ENCODE measurements at places on chromosomes 1 and 21.

- no peak for DNase-seq
Observed at GRCh38 chr1:112806090-112806642, 91.0 kb upstream of the PPM1J start.

DNA sequence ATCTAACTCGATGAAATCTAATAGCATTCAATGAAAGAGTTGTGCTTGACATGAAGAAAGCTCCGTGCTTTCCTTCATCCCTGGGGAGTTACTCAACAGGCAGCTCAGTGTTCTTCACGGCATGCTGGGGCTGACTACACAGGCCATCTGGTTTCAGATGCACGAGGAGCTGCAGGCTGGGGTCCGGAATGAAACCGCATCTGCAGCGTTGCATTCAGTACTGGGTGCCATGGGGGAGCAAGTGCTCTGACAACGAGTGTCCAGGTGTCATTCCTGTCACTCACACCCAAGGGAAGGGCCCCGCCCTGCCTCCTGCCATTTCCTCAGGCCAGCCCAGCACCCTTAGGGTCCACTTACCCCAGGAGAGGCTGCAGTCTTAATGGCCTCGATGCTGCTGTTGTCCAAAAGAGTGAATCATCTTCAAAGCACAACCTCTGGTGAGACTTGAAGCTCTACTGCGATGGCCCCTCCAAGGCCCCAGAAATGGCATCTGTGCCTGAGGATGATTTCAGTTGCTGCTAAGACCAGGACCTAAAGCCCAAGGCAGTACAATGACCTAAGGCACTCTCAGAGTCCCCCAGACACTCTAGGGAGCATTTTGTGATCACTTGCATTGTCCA is 61.4 kb downstream of the STUM start:
- DNase-seq = no peak

- DNase-seq = no peak
Observed at GRCh38 chr1:3713840-3714239, 38.4 kb upstream of the CCDC27 start.

DNA sequence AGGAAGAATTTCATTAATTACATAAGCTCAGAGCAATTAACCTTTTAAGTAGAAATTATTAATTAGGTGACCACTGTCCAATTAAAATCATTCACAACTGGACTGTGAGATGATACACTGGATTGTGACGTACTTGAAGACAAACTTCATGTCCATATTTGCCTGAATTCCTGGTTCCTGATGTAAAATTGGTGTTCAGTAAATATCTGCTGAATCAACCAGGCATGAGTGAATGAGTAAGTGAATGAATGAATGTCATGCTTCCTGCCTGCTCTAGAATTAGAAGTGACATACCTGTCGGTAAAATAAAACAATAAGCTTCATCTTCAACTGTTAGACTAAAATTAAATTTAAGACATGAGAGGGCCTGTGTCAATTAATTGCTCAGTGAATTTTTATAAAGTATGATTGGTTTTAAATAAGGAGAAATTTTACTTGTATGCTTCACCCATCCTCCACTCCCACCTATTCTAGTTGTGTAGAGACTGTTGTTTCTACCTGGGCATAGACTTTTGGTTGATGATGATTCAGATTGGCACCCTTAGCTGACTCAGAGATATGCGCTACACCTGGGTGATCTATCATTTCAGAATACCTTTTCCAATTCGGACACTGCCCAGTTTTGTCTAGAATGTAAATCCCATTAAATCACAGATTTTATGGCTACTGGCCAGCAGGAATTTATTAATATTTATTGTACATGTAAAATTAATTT is 56.9 kb upstream of the PTGS2 start:
- DNase-seq = no peak

DNA sequence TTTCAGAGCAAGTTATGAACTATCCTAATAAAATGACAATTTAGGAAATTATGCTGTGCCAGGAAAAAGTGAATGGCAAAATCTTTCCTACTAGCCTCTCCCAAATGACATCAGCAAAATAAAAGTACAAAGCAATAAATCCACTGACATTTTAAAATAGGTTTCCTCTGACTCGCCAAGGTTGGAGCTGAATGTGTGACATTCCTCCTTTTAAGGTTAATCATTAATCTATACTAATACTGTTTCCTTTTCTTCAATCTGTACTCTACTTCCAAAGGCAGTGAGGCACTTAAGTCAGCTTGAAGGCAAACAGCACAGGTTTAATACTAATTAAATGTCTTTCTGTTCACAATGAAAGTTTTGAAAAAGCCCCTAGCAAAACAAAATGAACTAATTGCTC is 15.7 kb downstream of the RNF19B start:
- DNase-seq = no peak

DNA sequence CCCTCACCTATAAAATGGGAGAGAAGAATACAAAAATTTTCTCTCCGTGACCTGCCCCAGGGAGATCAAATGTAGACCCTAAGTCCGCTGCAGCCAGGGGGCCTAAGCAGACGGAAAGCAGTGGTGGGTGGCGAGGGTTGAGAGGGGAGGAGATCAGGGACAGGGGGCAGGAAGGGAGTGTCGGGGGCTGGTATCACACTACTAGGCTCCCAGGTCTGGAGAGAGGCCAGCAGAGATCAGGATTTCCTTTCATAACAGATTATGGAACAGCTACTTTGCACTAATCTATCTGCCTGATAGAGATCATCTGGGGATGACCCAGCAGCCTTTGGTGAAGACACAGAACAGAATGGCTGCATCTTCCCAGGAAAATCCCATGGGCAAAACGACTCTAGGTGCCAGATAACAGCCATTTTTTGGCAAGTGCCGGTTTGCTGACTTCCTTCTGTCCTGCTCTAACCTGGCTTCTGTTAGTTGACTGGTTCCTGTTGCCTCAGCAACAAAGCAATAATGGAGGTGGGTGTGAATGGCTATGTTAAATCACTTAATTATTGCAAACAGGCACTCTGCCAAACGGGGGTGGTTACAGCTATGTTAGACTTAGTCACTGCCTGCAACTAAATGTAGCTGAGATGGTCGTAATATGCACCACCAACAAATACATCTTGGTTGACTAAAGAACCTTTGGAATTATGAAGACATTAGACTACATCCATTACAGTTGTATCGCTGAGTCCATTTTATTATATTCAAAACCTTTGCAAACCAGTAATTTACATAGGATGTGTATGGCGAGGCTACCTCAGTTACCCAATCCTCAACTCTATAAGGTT is 30.0 kb upstream of the EPS8L3 start:
- peak; percentile 71 for DNase-seq

DNA sequence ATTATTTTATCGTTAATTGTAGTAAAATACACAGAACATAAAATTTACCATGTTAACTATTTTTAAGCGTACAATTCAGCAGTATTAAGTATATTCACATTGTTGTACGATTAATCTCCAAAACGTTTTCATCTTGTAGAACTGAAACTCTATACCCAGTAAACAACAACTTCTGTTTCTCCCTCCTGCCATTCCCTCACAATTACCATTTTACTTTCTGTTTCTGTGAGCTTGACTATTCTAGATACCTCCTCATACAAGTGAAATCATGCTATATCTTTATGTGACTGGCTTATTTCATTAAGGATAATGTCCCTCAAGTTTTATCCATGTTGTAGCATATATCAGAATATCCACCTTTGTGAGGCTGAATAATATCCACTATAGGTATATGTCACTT is 156.8 kb downstream of the ST6GALNAC3 start:
- DNase-seq = no peak

- no peak for DNase-seq
Observed at GRCh38 chr1:109917051-109917767, 6.6 kb downstream of the CSF1 start.

DNA sequence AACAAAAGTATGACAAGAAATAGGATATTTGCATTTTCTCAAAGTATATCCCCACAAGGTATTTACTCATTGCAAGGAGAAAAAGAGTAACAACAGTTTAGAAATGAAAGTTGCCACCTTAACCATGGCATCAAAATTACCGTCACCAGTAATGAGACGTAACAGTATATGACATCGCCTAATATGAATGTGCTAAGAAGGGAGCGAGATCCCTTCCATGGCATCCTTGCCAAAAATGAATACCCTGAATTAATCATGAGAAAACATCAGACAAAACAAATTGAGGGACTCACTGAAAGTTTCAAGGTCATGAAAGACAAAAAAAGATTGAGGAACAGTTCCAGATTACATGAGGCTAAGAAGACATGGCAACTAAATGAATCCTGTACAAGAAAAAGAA is 78.9 kb upstream of the MROH9 start:
- DNase-seq = no peak

GRCh38 chr1:75838079-75838478 is 41.4 kb downstream of the MSH4 start:
- DNase-seq = no peak

- DNase-seq = no peak
Observed at GRCh38 chr1:15325375-15326085, 78.5 kb downstream of the FHAD1 start.

DNA sequence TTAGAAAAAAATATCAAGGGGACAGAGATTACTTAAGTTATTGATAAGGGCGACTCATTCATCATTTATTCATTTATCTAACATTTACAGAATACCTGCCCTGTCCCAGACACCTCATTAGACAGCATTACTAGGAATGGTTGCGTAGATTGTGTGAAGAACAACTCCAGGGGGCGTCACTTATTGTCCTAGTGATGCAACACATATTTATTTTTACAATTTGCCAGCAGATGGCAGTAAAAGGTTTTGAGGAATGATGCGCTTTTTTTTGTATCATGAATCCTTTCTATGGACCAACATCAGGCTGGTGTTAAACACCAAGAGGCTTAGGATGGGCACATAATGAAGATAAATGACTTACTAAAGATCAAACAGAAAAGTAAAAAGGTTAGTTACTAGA is 5.5 kb downstream of the NCAM2 start:
- DNase-seq = peak; percentile 69

- DNase-seq = peak; percentile 97
Observed at GRCh38 chr1:172917972-172918371, 132.8 kb downstream of the TNFSF18 start.

- DNase-seq = no peak
Observed at GRCh38 chr1:160474392-160475242, 48.4 kb downstream of the SLAMF6 start.

GRCh38 chr21:24938573-24938972 is 668.7 kb downstream of the MRPL39 start:
- DNase-seq = no peak

DNA sequence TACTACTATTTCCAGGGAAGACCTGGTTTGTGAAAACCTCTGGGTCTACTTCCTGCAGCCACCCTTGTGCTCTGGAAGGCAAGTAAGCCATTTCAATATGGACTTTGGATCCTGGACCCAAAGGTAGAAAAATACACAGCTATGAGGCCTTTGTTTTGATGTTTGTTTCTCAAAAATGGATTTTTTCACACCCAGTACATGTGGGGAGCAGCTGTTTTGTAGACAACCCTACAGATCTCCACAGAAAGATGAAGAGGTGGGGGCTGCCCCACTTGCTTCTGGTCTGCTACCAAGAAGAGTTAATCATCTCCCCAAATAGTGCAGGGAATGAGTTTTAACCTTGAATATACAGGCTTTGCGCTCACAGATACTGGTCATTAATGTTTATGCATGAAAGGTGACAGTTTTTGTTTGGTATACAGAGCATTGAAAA is 29.2 kb downstream of the ZNF281 start:
- no peak for DNase-seq

- peak; percentile 70 for DNase-seq
Observed at GRCh38 chr1:151047591-151047924, at the start of gene C1orf56. C1orf56 (plus strand) TSS chr1:151047751; CDS start chr1:151047848, 97 bp downstream.

DNA sequence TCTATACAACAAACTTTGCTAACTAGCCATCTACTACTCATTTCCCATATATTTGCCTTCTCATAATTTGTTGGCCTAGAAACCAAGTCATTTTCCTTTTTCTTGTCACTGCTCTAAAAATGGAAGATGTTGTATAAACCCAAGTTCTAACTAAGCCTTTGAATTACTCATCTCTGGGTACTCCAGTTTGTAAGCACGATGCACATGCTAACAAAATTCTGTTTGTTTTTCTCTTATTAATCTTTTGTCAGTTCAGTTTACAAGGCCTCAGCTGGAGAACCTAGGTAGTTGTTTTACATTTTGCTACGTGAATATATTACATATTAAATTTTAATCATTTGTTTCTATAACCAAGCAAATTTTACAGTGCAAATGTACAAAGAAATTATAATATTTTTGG is 663.2 kb upstream of the RGS18 start:
- no peak for DNase-seq

GRCh38 chr1:160046494-160047110 is 14.8 kb upstream of the PIGM start:
- DNase-seq = peak; percentile 61
